ENCODE measurements at places on chromosomes 6 and 20.

- no peak for DNase-seq
These were observed 138.0 kb downstream of the NFATC2 start for GRCh38 chr20:51404297-51405060.

- no peak for DNase-seq
These were observed 59.3 kb upstream of the ZNF217 start for GRCh38 chr20:53652859-53653517.

DNA sequence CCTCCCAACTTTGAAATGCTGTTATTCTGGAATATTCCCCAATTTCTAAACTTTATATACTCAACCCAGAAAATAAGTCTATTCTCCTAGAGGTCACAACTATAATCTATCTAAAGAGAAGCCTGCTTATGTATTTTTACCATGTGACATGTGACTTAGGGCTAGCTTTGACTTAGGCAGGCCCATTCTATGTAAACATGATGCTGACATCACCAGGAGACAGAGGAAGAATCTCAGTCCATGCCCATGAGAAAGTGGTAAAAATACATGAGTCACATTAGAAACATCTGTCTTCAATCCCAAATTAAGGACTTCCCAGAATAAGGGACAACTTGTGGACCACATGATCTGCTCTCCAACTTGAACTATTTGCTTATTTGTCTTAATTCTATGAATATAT is 113.6 kb upstream of the ID4 start:
- peak; percentile 74 for DNase-seq

DNA sequence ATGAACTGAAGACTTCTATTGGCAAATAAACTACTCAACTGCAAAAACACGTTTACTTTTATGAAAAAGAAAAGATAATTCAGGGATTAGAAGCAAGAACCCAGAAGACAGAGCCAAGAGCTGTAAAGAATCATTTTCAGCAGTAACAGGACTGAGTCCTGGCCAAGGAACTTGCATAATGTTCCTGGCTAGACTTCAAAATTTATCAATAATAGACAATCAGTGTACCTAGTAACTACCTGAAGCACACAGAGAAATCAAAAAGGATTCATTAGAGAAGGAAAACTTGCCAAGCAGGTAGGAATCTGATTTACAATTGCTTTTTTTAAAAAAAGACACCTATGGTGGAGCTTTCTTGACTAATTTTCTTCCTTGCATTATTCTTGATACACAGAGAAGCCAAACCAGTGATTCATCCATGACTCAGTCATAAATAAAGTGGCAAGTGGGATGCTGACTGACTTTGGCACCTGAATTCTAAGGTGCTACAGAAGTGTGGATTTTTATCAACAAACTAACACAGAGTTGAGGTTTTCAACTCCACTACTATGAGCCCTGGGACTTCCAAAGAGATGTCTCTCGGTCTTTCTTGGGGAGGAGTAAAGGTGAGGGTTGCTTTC is 281.3 kb downstream of the BMP7 start:
- DNase-seq: no peak

DNA sequence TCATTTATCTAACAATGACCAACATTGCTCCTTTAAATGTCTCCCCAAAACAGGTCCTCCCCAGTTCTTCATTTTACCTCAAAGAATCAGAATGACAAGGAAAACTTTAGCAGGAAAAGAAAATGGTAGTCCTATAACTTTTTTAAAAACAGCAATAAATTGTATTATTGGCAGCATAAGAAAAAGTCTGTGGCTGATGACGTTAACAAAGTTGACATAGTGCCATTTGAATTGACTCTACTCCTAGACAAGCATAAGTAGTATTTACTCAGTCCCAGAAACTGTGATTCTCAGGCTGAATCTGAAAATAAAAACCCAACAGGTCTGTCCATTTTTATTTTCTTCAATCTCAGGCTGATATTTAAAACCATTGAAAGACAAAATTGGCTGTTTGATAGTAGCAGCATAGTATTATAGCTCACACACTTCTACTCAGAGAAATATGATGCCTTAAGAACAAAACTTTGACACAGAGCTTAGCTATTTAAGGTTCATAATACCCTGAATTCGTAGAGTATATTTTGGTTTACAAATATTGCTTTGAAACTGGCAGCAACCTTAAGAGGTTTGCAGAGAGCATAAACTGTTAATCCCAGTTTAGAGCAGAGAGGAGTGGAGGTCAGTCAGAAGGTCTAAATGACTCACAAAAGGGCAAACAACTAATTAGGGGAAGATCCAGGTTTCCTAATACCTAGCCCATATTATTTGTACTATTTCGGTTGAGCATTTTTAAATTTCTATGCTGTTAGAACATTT is 35.0 kb upstream of the TENT5A start:
- DNase-seq: peak; percentile 57

DNA sequence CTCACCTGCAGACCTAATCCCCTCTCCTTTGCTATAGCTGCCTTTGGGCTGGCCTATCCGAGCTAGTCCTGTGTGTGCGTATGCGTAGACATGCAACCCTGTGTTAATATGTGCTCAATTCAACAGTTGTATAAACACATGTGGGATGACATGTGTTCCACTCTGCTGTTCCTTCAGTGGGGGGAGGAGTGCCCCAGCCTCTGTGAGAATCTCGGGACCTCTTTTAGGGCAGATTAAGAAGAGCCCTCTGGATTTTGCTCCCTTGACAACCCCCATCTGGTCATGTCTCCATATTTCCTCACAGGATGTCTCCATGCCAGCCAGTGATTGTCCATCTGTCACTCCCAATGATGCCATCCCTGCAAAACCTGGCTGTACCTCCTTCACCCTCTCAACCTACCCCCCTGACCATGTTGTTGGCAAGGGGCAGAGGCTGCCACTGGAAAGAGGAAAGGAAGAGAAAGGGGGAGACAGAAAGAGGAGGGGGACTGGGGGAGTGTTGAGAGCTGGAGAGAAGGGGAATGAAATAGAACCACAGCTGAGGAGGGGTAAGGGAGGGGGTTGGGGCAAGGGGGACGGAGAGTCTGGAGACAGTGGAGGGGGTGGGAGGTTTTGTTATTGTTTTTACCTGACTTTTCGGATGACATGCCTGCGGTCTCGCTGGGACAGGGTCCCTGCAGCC is 417 bp downstream of the PRRT1 start:
- no peak for DNase-seq

DNA sequence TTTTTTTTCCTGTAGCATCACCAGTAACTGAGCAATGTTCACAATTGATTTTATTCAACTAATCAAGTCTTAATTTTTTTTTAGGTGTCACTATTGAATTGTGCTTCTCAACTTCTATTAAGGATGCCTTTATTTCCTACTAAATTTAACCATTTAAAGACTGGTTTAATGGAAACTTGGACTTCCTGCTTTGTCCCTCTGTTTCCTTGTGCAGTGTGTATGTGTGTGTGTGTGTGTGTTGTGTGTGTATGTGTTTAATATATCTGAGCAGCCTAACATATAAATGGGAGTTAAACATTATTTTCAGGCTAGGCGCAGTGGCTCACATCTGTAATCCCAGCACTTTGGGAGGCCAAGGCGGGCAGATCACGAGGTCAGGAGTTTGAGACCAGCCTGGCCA is 1.8 kb downstream of the SERPINB6 start:
- DNase-seq: no peak

DNA sequence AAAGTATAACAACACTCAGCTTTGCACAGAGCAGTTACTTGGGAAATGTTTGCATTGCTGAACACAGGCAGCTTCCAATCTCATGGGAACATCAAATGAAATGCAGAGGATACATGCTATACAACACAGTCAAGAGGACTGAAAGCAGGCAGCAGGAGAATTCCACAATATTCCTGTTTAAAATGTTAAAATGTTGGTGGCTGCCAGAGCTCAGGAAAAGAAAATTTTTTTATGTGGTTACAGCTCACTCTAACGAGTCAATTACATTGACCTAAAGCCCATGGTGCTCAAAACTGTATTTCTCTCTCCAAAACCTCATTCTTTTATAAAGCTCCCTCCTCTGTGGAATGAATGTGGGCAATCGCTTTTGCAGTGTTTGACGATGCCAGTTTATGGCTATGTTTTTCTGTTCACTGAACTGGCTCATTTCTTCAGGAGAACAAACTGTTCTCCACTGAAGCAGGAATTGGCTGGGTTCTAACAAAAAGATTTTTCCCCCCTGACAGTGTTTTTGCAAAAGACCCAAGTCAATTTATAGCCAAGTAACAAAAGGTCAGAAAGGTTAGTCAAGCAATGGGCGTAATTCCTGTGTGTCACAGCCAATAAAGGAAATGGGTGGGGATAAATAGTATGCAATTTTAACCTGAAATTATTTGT is 69.0 kb downstream of the ZHX3 start:
- DNase-seq: peak; percentile 92

- DNase-seq: no peak
These were observed 223.8 kb downstream of the NRN1 start for GRCh38 chr6:5782783-5783547.

DNA sequence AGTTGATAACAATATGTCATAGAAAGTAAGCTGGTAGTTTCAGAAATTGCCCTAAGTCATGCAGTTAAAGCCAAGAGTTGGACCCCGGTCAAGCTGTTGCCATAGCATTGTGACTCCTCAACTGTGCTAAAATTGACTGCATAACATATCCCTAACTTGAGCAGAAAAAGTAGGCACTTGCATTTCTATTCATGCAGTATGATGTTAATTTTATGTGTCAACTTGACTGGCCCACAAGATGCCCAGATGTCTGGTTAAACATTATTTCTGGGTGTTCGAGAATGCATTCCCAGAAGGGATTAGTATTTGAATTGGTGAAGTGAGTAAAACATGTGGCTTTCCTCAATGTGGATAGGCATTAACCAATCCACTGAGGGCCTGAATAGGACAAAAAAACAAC is 136.4 kb downstream of the GPR63 start:
- DNase-seq: no peak

DNA sequence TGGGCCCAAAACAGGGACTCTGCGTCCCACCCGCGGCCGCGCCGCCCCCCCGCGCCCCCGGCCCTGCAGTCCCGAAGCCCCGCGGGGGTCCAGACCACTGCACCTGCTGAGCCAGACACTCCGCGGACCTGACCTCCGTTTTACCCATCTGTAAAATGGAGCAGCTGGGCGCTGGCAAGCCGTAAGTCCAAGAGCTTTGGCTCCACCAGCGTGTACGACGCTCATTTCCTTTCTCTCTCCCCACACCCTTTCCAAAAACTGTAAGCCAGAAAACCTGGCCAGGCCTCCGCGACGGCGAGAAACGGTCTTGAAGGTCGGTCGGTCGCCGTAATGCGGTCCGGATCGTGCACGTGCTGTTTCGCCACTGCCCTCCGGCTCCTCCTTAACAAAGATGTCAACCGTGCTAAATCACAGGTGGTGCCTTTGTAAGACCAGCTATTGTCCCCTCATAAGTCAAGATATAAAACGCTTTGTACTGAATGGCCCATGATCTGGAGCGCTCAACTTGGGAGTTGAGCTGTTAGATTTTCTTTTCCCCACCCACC is 7.8 kb upstream of the NR2E1 start:
- DNase-seq: no peak

- peak; percentile 70 for DNase-seq
These were observed 4.0 kb downstream of the MAP3K5 start for GRCh38 chr6:136788069-136788902.

DNA sequence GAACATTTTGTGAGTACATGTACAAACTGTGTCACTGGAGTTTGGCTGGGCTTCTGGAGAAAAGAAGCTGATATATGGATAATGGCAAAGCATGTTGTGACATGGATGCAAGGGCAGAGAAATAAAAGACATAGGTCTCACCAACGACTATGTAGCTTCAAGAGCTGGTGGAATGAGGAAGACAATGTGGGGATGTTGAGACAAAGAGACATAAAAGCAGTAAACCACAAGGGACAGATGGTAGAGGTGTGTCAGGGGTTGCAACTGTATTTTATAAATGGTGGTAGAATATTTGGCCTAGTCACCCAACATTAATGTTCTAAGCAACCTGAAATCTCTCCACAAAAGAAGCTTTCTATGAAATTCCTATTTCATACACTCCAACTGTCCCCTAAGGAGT is 199.0 kb downstream of the KCNQ5 start:
- DNase-seq: no peak

GRCh38 chr6:111551521-111552231 is 54.0 kb downstream of the TRAF3IP2 start:
- DNase-seq: peak; percentile 37

- no peak for DNase-seq
These were observed 64.4 kb downstream of the TMEM170B start for GRCh38 chr6:11601776-11602605.

GRCh38 chr20:32580219-32580969 is 4.7 kb downstream of the NOL4L start:
- DNase-seq: no peak
